ENCODE measurements at places on chromosomes 1 and 21.

DNA sequence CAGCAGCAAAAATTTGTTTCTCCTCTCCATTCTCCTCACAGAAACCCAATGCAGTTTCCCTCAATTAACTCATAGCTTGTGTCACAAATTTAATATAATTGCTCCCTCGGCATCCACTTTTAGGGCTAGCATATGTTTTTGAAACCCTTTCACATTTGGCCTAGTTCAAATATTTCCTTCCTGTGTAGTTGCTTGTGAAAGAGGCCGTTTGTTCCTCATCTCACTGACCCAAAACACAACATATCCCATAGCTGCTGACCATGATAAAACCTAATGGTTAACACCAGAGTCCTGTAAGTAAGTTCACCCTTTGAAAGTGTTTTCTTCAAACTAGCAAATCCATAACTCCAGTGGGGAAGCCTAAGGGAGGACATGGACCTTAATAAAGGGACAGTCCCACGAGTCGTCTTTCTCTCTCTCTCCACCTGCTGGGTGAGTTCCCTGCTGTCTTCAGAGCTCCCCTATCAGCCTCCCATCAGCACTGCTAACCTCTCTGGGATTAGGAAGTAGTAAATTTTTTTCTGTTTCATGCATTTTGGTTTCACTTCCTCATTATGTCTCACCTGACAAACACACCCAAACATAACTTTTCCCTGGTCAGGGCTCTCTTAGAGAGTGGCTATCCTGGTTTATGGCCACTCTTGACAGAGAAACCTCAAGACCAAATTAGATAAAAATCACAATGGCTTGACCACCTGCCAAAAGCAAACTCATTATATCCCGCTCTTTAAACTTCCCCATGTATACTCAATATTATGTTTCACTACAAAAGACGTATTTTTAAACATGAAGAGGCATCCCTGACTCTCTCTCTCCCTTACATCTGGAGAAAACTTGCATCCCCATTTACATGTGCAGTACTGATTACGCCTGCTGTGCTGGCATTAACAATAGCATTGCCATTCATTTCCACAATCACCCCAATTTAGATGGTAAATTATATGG lies 177.7 kb upstream of the HP1BP3 start:
- DNase-seq = no peak

GRCh38 chr1:46057781-46058180 lies 74.6 kb downstream of the PIK3R3 start:
- no peak for DNase-seq

DNA sequence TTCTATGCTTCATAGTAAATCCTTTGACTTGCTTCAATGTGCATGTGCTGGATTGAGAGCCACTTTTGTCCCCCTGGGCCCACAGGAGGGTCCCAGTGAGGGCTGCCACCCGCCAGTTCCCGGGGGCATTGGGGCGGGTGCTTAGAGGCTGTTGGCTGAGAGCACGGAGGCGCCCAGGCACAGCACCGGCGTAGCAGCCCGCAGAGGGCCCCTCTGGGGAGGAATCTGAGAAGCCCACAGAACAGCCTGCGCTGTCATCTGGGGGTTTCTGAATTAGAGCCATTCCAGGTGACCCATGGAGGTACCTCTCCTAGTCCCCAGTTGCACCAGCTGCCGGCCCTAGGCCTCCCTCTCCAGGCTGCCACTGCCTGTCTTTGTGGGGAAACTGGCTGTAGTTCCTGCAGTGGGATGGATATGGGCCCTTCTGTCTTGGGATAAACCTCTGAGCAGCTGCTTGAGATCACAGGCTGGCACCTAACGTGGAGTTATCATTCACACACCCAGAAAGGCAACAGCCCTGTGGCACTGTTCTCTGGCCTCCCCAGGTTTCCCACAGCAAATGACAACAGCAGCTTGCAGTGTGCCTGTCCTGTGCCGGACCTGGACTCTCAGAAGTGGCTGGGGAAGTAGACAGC lies 39.5 kb downstream of the TMEM51 start:
- DNase-seq = peak; percentile 3

DNA sequence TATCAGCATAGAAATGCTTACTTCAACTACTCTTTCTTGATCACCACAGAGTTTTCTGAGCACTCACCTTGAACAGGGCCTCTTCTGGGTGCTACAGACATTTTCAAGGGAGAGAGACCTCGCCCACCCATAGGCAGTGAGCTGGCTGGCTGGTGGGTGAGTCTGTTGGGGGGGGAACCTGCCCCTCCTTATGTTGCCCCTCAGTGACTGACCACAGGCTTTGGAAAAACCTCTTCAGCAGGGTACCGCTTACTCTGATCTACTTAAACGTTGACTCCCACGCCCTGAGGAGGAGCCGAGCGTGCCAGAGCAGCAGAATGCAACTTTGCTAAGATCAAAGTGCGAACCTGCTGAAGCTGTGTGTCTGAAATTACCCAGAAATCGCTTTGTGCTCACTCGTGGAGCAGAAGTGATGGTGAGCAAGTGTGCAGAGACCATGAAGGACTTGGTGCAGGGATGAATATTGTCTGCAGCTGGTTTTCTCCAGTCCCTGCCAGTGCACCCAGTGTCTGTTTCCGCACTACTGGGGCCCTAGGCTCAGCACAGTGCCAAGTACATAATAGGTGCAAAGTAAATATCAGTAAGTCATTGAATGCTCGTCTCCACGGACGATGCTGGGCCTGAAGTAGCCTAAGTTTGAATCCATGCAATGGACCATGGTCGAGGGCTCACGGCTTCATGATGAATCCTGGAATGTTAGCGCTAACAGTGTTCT lies 158.7 kb upstream of the IRF2BP2 start:
- no peak for DNase-seq

- DNase-seq = no peak
Observed at GRCh38 chr1:234573711-234574299, 36.2 kb downstream of the IRF2BP2 start.

DNA sequence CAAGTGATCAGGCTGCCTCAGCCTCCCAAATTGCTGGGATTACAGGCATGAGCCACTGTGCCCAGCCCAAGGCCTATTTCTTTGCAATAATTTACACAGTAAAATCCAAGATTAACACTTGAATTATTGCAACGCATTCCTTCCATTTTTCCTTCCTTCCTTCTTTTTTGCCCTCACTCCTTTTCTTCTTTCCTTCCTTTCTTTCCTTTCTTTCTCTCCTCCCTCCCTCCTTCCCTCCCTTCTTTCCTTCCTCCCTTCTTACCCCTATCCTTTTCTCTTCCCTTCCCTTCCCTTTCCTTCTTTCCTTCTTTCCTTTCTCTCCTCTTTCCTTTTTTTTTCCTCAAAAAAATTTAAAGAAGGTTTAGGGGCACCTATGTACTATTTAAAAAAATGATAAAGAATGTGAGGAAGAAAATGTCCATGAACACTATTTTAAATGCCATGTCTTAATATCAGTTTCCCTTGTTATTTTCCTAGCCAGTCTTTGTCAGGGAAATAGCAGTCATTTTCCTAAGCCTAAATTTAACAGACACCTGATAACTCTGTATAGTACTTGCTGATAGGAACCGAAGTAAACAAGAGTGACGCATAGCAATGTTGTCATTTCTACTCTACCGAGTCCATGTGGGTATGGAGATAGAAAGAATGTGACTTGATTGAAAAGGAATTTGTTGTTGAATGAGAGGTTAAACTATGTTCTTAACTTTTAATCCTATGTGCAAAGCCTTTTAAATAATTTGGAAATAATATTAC lies 79.8 kb upstream of the HMCN1 start:
- no peak for DNase-seq

GRCh38 chr1:208599063-208599462 lies 354.9 kb upstream of the PLXNA2 start:
- no peak for DNase-seq

DNA sequence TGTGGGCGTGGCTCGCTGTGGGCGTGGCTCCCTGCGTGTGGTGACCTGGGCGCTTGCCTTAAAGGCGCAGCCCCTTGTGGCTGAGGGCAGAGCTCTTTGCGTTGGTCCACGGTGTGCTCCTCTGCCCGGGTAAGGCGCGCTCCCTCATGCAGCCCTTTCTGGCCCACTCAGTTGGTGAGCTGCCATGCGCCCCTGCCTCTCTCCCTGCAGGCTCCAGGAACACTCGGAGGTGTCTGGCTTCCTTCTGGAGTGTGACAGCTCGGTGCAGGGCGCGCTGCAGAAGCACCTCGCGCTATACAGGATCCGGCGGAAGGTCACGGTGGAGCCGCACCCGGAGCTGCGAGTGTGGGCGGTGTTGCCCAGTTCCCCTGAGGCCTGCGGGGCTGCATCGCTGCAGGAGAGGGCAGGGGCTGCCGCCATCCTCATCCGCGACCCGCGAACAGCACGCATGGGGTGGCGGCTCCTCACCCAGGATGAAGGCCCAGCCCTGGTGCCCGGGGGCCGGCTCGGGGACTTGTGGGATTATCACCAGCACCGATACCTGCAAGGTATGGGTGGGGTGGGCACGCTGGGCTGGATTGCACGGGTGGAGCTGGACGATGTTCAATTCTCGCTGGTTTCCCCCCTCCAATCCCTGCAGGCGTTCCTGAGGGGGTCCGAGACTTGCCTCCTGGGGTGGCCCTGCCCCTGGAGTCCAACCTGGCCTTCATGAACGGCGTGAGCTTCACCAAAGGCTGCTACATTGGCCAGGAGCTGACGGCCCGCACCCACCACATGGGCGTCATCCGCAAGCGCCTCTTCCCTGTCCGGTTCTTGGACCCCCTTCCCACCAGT lies 9.1 kb downstream of the IBA57 start:
- no peak for DNase-seq

- no peak for DNase-seq
Observed at GRCh38 chr1:178768423-178768822, 43.4 kb downstream of the RALGPS2 start.

DNA sequence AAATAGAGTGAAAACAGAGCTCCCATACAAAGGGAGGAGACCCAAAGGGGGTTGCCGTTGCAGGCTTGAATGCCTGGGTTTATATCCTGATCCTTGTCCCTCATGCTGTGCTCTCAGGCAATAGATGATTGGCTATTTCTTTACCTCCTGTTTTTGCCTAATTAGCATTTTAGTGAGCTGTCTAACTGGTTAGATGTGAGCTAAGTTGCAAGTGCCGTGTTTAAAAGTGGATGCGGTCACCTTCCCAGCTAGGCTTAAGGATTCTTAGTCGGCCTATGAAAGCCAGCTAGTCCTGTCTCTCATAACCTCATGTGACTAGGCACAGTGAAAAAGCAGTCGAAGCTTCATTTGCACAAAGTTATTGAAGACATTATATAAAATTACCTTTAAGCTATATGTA lies 356.7 kb upstream of the TMPRSS15 start:
- no peak for DNase-seq

DNA sequence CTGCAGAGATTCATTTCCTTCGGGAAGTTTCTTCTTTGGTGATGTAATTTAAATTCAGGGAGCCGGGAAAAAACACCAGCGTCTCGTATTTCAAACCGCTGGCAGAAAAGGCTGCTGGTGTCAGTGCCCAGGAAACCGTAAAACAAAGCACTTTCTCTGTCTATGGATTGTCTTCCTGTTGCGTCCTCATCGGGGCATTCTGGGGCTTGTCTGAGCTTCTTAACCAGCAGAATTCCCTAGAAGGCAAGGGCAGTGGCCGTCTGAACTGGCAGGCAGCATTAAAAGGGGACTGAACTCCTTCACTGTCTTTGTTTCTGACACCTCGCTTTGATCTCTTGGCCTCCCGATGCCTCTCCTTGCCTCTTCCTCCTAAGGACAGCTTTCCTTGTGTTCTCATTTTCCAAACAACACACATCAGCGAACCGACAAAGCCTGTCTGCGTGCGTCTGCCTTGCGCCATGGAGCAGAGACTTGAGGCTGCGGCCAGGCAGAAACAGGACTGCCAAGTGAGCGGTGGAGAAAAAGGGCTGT lies 391.6 kb upstream of the VAMP3 start:
- no peak for DNase-seq

DNA sequence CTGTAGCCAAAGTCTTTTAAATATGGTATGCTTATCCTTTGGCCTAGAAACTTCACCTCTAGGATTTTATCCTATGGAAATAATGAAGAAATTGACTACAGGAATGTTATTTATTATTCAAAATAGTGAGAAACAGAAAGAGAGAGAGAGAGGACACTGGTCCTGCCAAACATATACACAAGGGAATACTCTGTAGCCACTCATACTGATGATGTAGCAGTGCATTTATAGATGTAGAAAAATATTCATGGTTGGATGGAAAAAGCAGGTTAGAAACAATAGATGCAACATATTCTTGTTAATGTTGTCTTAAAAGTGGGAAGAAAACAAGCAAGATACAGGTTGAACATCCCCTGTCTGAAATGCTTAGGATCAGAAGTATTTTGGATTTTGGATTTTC lies 22.2 kb upstream of the EPHB2 start:
- no peak for DNase-seq

DNA sequence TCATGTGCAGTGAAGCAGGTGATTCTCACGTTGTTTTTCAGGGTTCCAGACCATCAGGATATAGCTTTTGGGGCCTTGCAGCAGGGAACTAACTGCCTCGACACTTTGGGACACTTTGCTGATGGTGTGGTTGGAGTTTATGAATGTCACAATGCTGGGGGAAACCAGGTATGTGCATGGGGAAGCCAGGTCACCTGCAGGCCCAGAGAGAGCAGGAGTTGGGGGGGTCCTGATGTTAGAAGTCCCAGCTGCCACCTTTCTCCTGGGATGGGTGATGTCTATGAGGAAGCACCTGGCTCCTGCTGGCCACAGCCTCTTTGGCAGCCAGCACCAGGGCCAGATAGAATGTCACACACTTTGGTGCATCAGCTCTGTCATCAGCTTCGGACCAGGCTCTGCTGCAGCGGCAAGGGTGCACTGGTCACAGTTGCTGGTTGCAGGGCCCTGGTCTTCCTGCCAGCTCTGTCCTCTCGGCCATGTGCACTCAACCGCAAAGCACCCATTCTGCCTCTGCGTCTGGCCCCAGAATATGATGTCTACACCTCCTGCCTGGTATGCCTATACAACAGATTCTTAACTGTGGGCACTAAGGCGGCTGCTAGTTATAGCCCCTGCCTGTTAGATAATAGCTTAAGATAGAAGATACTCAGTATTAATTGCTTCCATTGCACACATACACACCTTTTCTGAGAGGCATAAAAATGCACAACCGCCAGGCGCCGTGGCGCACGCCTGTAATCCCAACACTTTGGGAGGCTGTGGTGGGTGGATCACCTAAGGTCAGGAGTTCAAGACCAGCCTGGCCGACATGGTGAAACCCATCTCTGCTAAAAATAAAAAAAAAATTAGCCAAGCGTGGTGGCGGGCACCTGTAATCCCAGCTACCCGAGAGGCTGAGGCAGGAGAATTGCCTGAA lies 160.7 kb downstream of the PGBD5 start:
- DNase-seq = no peak

GRCh38 chr1:6909401-6909800 lies 124.1 kb downstream of the CAMTA1 start:
- no peak for DNase-seq

DNA sequence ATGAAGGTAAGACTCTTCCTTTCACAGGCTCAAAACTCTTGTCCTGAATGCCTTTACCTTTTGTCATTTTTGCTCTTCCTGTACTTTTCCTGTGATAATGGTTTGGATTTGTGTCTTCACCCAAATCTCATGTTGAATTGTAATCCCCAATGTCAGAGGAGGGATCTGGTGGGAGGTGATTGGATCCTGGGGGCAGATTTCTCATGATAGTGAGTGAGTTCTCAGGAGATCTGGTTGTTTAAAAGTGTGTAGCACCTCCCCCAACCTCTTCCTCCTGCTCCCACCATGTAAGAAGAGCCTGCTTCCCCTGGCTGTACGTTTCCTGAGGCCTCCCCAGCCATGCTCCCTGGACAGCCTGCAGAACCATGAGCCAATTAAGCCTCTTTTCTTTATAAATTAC lies 75.5 kb downstream of the DDX20 start:
- no peak for DNase-seq

Data from NCI-H1436 treated with DMSO at 0.1 percent for 48 hours (cell line).